ENCODE measurements at places on chromosomes 13 and 19.
A peak's percentile ranks its signal among the peaks of the same experiment; 100 is the strongest.

- DNase-seq = no peak
These were observed 95.0 kb upstream of the KLF5 start for GRCh38 chr13:72963762-72964161.

DNA sequence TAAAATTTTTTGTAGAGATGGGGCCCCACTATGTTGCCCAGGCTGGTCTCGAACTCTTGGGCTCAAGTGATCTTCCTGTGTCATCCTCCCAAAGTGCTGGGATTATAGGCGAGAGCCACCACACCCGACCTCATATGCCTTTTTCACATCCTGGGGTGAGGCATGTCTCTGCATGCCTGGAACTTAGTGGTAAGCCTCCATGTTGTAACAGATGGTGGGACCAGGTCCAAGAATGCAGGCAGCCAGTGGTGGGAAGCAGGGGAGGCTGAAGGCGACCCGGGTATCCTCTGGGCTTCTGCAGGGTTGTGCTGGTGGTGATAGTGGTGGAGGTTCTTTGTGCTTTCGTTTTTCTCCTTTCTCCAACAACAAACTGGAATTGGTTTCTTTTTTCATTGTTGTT is 30.1 kb upstream of the CCDC124 start:
- no peak for DNase-seq

- DNase-seq = no peak
These were observed 13.1 kb upstream of the CEACAM16 start for GRCh38 chr19:44685877-44686276.

DNA sequence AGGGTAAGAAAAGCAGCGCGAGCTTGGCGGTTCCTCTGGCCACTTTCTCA is at the start of gene DMRTC2:
TSS of gene DMRTC2 (plus strand) at position 42 of the 50 bp plus-strand sequence. CDS start 2,387 bp downstream, outside the sequence.
- no peak for DNase-seq

DNA sequence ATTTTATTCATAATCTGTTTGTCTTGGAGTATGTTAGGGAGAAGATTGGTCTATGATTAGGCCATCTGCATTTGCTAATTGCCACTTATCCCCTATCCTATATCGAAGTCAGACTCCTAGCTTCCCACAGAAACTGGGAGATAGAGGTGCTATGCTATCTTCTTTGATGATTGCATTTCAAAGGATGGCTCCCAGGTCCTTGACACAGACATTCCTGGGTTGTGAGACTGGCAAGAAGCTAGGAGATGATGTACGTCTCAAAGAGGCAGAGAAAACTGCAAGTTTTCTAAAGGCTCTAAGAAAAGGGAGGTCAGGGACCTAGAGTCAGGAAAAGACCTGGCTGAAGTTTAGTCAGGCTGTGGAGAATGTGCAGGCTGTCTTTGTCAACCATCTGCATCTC is 1251.9 kb downstream of the PCDH17 start:
- DNase-seq = no peak

DNA sequence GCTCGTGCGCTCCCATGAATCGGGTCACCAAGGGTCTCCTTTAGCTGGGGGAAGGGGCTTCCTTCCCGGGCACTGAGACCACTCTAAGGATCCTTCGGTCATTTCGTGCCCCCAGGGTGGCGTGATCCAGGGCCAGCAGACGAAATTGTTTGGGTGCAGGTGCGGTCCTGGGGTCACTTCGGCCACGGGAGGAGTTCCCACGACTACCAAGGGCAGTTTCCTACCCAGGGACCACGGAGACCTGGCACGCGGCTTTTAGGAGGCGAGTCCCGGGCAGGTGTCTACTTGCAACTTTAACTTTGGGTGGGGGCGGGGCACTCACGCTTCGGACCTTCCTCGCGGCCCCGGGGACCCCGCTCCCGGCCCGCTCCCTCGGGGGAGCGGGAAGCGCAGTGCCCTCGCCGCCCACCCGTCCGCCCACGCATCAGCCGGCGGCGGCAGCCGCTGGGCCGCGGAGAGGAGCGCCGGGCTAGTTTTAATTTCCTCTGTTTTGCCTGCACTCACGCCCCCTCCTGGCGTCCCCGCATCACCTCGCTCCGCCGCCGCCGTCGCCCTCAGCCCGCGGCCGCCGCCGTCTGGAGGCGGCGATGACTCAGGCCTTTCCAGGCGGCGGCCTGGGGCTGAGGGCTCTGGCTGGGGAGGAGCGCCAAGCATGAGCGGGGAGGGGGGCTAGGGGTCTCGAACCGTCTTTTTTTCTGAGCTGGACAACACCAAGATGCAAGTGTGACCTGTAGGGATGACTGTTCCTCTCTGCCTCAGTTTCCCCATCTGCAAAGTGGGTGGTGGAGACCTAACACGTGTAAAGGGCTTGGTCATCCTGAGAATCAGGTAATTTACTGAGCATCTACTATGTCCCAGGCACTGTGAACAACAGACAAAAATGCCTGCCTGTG is 21.8 kb downstream of the OLFM2 start:
- DNase-seq = peak; percentile 69

GRCh38 chr13:30705680-30706079 is 29.7 kb upstream of the ALOX5AP start:
- no peak for DNase-seq

GRCh38 chr13:107209824-107210722 is 642.1 kb upstream of the ARGLU1 start:
- no peak for DNase-seq

- no peak for DNase-seq
These were observed 26.9 kb downstream of the POU2F2 start for GRCh38 chr19:42105368-42105767.

DNA sequence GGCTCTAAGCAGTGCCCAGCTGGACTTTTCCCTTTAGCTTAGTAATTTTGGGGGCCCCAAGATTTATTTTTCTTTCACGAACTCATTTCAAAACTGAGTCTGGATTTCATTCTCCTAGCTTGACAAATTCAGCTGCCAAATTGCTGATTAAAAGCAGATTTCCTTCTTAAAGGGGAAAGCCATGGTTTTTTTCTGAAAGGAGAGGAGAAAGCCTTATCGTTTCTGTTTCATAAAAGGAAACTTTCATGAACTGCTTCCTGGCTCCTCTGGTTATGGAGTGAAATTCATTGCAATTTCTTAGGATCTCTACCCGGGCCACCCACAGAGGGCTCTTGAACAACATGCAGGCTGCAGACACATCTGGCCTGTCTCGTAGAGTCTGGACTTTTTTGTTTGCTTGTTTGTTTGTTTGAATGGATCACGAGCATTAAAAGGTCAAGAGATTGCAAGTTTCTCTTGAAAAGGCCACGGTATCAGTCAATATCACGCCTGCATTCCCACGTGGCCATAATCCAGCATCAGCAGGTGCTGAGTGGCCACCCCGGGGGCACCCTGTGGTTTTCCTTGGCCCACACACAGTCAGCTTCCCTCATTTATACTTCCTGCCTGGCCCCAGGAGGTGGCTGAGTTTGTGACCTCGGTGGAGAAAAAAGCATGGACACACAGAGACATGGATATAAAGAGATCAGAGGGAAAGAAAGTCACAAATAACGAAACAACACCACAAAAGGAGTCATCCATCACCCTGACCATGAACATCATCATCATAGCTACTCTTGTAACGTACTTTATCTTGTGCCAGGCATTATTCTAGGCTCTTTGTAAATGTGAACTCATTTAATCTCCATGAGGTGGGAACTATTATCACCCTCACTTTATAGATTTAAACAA is 10.5 kb upstream of the KLK4 start:
- DNase-seq = no peak

DNA sequence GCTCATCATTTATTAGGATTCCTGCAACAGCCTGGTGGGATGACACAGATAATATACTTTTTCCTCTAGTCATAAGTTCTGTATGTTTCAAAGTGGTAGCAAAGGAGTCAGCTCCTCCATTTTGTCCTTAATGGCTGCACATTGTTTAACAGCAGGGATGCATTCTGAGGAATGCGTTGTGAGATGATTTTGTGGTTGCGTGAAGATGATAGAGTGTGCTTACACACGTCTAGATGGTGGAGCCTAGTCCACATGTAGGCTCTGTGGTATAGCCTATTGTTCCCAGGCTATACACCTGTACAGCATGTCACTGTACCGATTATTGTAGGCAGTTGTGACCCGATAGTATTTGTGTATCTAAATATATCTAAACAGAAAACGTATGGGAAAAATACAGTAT is 4.6 kb downstream of the SMARCA4 start:
- no peak for DNase-seq

GRCh38 chr13:32938314-32938713 is 77.9 kb upstream of the KL start:
- no peak for DNase-seq

GRCh38 chr19:460877-461720 is at the start of gene SHC2:
TSS of gene SHC2 (minus strand) at chr19:461033. CDS start at chr19:460996, 37 bp downstream.
- no peak for DNase-seq

DNA sequence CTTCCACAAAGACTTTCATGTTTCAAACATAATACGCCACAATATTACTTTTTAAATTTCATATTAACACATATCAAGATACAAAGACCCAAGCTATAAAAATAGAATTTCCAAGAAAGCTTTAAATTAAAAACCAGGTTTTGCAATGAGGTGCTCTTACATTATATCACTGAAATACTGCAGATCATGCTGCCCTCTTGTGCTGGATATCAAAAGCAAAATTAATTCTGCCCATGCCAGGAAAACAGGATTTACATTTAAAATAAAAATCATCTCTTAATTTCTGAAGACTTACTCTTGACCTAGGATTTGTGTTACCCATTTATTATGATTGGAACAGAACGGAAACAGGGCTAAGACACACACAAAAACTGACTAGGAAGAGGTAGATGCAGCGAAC is 145.0 kb downstream of the ABCC4 start:
- no peak for DNase-seq

DNA sequence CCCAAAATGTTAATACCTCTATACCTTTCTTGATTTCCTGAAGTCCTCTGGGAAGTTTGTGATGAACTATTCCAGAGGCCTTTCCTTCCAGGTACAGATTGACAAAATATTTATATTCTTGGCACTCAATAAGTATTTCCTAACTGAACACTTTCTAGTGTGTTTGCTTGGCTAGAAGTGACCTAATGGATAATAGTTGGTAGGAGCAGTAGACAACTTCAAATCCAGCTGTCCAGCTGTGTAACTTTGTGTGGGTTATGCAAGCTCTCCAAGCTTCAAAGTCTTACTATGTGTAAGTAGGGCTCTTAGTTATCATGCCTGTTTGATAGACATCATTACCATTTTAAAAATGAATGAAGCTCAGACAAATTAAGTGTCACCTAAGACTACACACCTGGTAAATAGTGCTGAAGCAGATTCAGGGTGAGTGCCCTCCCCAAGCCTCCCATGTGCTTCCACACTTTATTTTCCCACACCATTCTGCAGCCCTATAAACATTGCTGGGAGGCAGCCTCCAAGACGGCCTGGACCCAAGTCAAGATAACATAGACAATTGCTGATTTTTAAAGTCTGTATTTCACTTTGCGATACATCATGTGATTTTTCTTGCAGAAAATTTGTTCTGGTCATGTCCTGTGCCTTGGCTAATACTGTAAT is 196.6 kb downstream of the NALCN start:
- DNase-seq = no peak

DNA sequence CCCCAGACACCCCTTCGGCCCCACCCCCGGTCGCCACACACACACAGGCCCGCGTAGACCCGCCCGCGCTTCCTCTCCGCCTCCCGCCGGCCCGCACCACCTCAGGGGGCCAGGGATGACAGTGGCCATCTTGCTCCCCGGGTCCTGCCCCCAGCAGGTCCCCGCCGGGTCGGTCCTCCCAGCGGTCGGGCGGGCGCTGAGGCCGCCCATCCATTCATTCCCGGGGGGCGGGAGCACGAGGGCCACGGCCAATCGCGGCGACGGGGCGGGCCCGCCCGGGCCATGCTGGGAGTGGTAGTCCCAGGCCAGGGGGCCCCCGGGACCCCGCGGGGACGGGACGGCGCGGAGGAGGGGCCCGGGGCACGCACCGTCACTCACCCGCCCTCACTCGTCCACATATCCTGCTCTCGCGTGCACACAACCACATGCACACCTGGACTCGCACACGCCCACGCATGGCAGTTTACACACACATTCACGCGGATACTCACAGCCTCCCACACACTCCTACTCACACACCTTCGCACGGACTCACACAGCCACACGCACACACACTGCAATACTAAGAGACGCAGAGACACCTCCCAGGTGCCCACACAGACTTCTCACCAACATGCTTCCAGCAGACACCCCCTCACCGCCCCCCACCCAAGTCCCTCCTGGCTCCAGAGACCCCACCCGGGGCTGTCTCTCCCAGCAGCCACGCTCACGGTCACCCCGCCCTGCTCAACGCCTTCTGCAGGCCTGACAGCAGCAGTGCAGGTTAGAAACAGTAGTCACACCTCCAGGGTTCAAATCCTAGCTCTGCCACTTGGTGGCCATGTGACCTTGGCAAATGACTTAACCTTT is at the start of gene DPF1:
TSS of gene DPF1 (minus strand) at position 209 of the 849 bp plus-strand sequence. CDS start at position 129, 80 bp downstream.
- peak; percentile 47 for DNase-seq

- no peak for DNase-seq
These were observed 48.2 kb downstream of the ADGRE1 start for GRCh38 chr19:6935618-6936017.
